ENCODE measurements at places on chromosomes 3 and 15.
A peak's percentile ranks its signal among the peaks of the same experiment; 100 is the strongest.

GRCh38 chr15:42494998-42495360 lies 455 bp upstream of the SNAP23 start:
- DNase-seq: peak; percentile 58

- no peak for DNase-seq
Observed at GRCh38 chr15:45314960-45315359, 62.9 kb downstream of the SLC28A2 start.

DNA sequence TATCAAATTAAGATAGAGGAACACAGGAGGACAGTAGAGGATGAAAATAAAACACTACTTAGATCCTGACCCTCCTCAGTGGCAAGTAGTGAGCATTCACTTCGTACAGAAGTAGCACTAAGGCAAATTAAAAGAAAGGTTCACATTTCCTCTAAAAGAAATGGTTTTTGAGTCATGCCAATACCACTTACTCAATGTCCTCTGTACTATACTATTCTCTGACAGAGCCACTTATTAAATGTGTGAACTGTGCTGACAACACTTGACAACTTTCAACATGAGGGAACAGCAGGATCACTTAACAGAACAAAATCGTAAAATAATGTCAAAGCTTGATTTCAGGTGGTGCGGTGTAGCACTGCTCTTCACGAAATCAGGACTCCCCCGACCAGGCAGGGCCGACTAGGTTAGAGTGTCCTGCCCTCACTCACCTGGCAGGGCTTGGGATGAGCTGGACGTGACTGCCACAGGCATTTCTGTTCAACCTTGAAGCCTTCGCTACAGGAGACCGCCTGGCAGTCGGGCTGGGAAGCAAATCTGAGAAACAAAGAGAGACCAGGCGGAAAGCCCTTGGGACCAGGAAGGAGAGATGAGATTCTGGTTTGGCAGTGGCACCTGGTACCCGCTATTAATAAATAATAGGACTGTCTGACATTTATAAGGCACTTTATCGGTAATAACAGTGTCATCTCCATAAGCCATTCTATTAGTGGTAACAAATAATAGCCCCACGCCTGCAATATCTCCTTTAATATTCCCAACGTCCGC lies 611 bp upstream of the SLC27A2 start:
- no peak for DNase-seq

GRCh38 chr15:55740359-55740878 lies 2.5 kb downstream of the PRTG start:
- DNase-seq: no peak

DNA sequence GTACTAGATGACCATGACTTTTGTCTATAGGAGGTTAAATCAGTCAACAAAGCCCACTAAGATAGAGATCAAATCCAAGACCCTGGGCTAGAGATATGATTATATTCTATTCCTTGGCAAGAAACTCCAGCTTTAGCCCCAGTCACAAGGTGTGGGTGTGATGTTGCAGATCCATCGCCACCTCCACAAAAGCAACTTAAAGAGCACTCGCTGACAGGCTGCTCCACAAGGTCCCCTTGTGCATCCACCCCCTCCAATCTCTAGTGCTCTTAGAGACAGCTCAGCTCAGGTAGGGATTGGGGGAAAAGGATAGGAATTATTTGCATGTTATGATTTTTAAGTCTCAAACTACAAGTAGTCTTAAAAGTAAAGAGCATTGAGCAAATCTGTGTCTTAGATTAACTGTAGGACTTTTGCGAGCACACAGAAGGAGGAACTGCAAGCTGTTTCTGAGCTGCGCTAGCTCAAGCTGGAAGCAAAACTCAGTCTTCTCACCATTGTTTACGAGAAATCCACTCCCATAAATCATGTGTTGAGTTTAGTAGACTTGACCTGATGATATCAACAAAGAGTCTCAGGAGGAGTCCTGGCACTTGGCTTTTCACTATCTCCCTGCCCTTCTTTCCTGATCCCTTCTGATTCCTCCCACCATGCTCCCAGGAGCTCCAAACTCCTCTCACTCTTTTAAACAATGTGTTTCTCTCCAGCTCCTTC lies 177.6 kb downstream of the STAC start:
- DNase-seq: no peak

- DNase-seq: no peak
Observed at GRCh38 chr3:139838269-139838957, 96.6 kb upstream of the CLSTN2 start.

DNA sequence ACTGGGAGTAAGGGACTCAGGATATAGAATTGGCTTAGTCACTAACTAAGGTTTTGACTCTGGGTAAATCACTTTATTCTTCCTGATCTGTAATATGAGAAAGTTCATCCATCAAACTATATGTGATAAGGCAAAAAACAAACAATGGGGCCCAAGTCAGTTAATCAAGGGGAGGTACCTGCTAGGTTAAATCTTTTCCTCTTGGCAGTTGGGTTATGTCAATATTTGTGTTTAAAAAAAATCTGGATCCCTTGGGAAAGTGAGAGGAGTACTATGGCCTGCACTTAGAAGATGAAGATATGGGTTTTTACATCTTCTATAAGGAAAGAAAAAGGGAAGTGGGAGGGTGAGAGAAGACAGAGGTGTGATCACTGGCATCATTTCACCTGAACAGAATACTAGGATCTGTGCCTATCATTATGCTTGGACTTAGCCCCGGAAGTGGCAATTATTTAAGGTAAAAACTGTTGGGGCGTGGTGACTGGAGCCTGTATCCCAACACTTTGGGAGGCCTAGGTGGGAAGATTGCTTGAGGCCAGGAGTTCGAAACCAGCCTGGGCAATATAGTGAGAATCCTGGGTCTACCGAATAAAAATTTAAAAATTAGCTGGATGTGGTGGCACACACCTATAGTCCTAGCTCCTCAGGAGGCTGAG lies 2.8 kb upstream of the SLC28A2 start:
- DNase-seq: no peak

DNA sequence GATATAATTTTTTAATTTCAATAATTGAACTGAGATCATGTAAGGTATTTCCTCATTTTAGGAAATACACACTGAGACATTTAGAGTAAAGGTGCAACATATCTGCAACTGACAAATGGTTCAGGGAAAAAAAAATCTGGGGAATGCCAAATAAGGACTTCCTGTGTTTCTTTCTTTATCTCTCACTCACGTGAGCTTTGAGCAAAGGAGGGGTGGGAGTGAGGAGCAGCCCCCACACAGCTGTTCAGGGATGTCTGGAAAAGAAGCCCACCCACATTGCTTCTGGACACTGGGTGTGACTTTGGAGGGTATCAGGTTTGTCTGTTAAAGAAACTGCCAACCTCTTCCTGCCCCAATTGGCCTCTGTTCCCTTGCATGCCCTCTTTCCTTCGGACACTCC lies 5.6 kb upstream of the TP63 start:
- no peak for DNase-seq

- no peak for DNase-seq
Observed at GRCh38 chr3:189267981-189268613, 96.3 kb downstream of the TPRG1 start.

- DNase-seq: no peak
Observed at GRCh38 chr3:8945890-8946600, 17.2 kb downstream of the RAD18 start.

DNA sequence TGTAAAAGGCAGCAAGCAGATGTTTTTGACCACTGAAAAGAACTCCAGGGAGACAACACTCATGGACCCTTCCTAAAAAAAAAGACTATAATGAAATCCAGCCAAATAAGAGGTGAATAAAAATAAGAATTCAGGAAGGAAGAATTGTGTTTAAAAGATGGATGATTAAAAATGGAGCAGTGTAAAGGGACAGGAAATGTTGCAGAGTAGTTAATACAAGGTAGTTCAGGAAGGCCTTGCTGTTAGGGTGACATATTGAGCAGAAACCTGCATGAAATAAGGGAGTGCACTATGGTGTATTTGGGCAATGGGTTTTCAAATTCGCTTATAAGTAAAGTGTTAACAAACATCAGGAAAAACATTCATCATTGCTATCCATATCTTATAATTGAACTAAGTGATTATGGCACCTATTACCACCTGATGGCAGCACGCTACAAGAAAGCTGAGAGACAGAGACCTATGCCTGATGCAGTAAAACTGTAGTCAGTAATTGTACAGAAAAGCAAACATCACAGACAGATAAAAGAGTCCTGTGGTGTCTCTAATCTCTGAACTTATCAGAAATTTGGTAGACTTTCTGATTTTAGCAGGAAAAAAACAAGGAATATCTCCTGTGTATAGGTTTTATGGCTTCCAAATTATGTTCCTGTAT lies 5.8 kb upstream of the DBR1 start:
- DNase-seq: peak; percentile 57

- DNase-seq: peak; percentile 2
Observed at GRCh38 chr3:112074006-112074405, 12.2 kb upstream of the C3orf52 start.

- no peak for DNase-seq
Observed at GRCh38 chr15:59828861-59829260, 139.7 kb upstream of the BNIP2 start.

DNA sequence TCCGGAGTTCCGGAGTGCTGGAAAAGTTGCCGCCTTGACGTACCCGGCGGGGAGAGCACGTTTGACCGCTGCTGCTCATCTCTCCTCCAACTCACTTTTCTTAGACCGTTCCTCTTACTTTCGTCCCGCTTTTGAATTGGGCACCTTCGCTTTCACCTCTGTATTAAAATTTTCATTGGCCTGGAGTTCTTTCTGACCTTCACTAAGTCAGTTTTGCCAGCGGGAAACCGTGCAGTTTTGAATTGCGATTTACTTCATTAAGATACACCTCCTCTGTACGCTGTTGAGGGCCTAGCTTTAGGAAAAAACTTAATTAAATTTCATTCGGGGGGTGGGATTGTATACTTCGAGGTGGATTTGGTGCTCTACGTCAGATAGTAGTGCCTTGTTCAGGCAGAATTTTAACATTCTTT lies 1.3 kb downstream of the GMPS start:
- no peak for DNase-seq

DNA sequence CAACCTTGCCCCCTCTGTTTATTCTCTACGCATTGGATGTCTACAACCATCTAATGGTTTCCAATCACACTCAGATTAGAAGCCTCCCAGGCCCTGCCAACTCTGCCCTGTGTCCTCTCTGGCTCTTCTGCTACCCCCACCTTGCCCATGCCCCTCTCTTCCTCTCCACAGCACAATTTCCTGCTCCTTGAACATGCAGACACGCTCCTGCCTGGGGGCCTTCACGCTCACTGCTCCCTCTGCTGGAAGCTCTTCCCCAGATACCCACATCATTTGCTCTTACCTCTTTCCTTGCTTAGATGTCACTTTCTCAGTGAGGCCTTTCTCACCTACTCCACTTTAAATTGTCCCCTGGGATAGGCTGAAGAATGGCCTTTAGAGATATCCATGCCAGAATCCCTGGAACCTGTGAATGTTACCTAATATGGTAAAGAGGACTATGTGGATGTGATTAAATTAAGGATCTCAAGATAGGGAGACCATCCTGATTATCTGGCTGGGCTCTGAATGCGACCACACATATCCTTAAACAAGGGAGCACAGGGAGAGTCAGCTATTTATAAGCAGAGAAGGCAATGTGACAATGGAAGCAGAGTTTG lies 9.9 kb downstream of the KY start:
- peak; percentile 39 for DNase-seq

- DNase-seq: no peak
Observed at GRCh38 chr15:51074926-51075325, 19.8 kb downstream of the TNFAIP8L3 start.

DNA sequence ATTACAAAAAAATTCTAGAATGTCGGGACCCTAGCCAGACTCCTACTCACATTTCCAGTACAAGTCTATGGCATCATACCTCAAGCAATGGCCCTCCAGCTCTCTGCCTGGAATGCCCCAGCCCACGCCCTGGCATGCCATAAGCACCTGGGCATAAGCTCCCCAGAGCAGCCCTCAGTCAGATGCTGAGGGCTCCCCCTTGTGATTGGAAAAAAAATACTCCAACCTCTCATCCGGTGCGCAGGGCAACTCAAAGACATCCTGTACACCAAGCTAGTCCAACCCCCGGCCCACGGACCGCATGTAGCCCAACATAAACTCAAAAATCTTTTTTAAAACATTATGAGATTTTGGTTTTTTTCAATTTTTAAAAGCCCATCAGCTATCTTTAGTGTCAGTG lies 115.4 kb downstream of the NEK10 start:
- peak; percentile 24 for DNase-seq

- DNase-seq: no peak
Observed at GRCh38 chr15:57516327-57517029, 75.2 kb upstream of the MYZAP start.

GRCh38 chr15:100784493-100785180 lies 95.0 kb upstream of the ALDH1A3 start:
- no peak for DNase-seq

DNA sequence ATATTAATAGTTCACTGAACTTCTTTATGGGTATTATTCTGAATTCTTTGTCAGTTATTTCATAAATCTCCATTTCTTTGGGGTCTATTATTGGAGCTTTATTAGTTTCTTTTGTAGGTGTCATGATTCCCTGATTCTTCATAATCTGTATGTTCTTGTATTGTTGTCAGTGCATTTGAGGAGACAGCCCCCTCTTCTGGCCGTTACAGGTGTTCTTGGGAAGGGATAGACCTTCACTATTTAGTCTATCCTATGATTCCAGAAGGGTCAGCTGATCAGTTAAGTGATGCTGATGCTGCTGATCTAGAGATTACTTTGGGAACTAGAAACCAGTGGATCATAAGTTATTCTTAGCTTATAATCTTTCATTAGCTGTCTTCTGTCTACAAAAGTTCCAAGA lies 34.9 kb downstream of the TMEM39A start:
- DNase-seq: no peak

- no peak for DNase-seq
Observed at GRCh38 chr3:141096981-141097380, 45.8 kb downstream of the SPSB4 start.

- peak; percentile 58 for DNase-seq
Observed at GRCh38 chr15:83559310-83559966, 94.5 kb upstream of the ADAMTSL3 start.

DNA sequence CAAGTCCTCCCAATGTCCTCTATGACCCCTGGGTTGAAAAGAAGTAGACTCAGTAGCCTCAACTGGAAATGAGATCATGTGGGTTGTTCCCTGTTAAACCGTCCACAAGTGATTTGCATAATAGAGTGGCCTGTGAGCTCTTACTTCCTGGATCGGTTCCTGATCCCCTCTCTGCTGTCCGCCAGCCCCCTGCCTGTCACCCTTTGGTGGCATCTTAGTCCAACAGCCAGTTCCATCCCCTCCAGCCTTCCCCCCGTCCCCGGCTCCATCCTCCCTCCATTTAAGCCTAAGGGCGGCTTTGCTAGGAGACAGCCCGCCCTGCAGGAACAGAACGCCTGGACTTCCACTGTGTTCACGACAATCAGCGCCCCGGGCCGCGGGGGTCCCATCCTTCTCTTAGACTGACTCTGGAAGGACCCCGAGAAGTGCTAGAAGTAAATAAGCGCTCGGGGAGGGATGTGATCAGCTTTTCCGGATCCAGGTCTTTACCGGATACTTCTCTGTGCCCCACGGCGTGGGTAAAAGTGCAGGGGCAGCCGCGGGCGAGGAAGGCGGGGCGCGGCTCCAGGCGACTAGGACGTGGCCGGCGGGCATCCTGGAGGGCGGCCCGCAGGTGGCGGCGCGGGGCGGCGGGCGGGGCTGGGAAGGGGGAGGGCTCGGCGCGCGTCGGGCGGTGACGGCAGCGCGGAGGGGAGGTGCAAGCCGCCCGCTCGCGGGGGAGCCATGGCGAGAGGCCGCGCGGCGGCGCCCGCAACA lies 51.2 kb upstream of the ULK4 start:
- DNase-seq: no peak

- DNase-seq: no peak
Observed at GRCh38 chr3:155188031-155188430, 105.5 kb downstream of the STRIT1 start.

All from brain microvascular endothelial cell (primary cell).